ENCODE measurements at places on chromosomes 12 and 14.

GRCh38 chr12:108495054-108495453, 20.0 kb upstream of the FICD start:
- peak; percentile 43 for DNase-seq

GRCh38 chr14:61525293-61526011, 169.9 kb upstream of the HIF1A start:
- peak; percentile 100 for DNase-seq

DNA sequence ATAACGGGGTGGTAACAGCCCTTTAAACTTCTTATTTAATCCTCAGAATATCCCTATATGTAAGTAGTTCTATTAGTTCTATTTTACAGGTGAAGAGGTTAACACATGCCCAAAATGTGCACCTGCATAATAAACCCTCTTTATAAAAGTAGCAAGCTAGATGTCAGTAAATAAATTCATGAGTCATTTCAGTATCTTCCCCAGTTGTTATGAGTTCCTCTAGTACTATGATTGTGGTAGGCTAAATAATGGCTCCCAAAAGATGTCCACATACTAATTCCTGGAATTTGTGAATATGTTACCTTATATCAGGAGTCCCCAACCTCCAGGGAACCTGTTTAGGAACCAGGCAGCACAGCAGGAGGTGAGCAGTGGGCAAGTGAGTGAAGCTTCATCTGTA, 106.5 kb downstream of the TMTC3 start:
- DNase-seq = no peak

GRCh38 chr12:131105351-131105735, 151.6 kb downstream of the ADGRD1 start:
- no peak for DNase-seq

- DNase-seq = no peak
Measured at GRCh38 chr14:85663256-85663655, 133.3 kb downstream of the FLRT2 start.

GRCh38 chr12:94587266-94588241, 62.8 kb downstream of the TMCC3 start:
- DNase-seq = peak; percentile 27
